Fibroblast of the aortic adventitia (primary cell): ENCODE measurements at places on chromosomes 6 and 20.

- peak; percentile 2 for DNase-seq
These were observed 92.4 kb downstream of the COL9A1 start for GRCh38 chr6:70210462-70210861.

DNA sequence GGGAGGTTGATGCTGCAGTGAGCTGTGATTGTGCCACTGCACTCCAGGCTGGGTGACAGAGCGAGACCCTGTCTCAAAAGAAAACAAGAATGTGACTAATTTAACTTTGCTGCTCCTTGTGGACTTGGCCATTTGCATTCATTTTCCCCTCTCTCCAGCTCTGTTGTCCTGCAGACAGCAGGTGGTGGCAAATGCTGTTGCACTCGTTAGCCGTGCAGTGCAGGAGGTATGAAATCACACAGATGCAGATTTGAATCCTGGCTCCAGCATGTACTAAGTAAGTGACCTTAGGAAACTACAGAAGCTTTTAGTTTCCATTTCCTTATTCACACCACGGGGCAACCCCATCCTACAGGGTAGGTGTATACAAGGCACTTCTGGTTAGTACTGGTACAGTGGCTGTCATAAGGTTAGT is 9.6 kb upstream of the BEND3 start:
- DNase-seq = no peak

- DNase-seq = no peak
These were observed 78.9 kb downstream of the FAM217A start for GRCh38 chr6:3999800-4000661.

DNA sequence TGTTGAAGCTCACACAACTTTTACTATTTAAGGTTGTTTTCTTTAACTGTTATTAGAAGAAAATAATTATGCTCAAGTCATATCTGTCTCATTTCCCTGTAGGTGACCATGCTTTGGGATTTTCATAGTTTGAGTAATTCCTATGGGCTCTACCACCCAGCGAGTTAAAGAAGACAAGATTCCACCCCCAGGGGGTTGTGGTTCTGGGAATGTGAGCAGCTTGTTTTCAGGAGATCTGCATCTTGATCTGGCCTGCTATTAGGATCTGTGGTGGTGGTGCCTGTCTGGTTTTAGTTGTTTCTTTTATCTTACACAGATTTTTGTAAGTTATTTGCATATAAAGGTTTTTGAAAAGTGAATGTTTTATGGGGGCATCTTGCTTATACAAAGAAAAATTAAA is 20.2 kb upstream of the REV3L start:
- DNase-seq = no peak

DNA sequence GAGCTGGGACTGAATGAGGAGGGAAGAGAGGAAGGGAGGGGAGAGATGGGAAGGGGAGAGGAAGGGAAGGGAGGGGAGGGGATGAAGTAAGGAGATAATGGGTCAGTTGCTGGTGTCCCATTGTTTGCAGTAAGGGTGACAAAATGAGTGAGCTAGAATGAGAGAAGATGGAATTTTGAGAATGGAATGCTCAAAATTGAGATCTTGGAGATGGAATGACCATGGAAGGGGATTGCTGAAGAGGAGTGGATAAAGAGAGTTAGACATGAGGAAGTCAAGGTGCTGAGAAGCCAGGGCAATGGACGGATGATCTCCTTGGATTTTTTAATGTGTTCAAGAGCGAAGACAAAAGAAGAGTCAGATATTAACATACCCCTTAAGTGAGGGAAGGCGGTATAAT is 80.5 kb upstream of the SSTR4 start:
- no peak for DNase-seq

DNA sequence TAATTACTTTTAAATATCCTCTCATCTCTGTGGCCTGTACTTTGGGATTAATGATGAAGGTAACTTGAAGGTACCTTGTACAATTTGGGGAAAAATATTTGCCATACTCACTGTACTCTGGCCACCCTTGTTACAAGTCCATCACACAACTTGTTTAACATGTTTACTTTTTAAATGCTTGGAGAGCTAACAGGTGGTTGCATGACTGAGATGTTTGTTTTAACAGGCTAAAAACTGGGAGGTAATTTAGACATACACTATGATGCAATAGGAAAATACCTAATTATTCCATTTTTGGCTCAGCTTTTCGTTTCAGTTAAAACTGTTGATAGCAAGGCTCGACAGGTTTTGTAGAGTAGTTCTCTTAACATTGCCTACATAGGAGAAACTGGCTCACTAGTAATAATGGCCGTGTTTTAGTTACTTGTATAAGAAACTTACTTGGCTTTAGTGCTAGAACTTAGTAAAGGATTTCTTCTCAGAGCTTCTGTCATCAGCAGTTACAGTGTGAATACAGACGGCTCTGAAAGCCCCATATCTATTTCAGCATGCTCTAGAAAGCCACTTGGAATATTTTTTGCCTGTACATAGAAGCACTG is 489.8 kb upstream of the SOX4 start:
- no peak for DNase-seq

DNA sequence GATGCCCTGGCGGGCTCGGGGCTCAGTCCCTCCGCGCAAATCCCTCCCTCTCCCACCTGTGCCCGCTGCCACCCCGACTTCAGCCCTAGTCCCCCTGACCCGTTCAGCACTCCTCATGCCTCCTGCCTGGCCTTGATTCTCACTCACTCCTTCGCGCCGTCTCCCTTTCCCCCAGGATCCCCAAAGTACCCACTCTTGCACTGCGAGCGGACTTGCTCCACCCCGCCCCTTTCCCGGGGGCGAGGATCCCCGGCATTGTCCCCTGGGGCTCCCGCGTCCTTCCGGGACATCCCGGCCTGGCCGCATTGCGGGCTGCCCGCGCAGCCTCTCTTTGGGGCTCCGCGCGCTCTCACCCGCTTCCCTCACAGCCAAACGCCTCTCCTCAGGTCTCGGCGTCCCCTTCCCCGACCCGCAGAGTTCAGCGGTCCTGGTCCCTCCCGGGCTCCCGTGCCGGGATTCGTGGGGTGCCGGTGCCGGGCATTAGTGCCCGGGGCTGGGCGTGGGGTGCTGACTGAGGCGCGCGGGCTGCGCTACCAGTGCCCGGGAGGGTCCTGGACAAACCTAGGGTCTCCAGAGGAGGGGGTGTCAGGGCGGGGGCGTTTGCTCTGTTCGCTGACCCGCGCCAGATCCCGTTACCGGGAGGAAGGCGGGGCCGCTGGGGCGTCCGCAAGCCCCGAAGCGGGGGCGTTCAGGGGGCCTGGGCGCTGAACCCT is 45.5 kb upstream of the SUPT3H start:
- no peak for DNase-seq
